ENCODE measurements at places on chromosomes 7 and 10.
A peak's percentile ranks its signal among the peaks of the same experiment; 100 is the strongest.

DNA sequence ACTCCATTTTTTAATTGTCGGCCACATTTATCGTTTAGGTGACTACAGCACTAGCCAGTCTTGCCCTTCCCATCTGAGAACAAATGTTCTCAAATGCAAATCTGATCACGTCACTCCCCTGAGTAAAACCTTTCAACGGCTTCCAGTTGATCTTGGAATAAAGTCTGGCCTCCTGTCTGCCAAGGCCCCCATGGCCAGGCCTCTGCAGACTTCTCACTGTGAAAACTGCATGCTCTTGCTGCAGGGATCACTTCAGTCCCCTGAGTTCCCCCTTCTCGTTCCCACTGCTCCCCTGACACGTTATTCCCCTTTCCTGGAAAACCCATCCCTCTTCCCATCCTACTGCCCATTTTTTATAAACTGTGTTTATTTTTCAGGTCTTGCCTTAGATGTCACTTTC is 124.1 kb upstream of the NEBL start:
- no peak for DNase-seq

GRCh38 chr10:130491011-130491692 is 355.0 kb downstream of the GLRX3 start:
- no peak for DNase-seq

- no peak for DNase-seq
Observed at GRCh38 chr10:78992333-78992732, 76.4 kb upstream of the ZMIZ1 start.

DNA sequence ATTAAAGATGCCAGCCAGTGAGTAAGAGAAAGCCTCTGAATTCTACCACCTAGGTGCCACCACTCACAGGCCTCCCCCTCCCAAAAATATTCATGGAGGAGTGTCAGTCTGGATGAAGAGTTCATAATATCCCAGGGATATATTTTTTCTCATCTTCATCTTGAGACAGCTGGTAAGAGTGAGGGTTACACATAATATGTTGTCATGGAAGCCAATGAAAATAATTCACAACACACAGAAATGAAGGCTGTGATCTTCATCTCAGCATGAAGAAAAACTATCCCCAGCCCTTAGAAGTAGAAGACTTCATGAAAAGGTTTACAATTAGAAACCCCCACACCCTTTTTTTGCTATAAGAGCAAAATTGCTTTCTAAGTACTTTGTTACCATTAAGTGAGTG is 175.6 kb downstream of the DNAH11 start:
- DNase-seq, result no peak

GRCh38 chr7:47252675-47253074 is 329.2 kb downstream of the TNS3 start:
- no peak for DNase-seq

- DNase-seq, result no peak
Observed at GRCh38 chr10:16777473-16778370, 39.5 kb downstream of the RSU1 start.

GRCh38 chr10:71388171-71388570 is 8.5 kb upstream of the CDH23 start:
- no peak for DNase-seq

DNA sequence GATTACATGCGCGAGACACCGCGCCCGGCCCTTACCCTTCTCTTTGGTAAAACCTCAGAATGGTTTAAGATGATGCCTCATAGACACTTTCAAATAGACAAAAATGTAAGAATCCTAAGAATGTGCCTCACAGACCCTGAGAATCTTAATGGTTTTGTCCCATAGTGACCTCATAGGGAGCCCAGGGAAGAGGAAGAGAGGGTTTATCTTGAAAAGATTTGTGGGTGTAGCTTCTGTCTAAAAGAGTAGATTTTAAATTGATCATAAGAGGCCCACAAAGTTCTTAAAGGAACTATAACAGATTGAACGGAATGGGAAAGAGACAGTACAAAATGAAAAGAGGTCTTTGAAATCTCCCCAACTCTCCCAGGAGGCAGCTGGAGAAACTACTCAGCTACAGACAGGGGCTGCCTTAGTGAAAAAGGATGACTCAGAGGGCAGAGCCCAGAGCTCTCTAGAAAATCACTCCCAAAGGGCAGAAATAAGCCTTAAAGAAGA is 220.6 kb downstream of the ADRA2A start:
- DNase-seq, result no peak

- no peak for DNase-seq
Observed at GRCh38 chr7:140983802-140984201, 30.9 kb downstream of the MRPS33 start.

GRCh38 chr7:2198206-2198605 is 34.5 kb downstream of the MAD1L1 start:
- peak; percentile 37 for DNase-seq

- DNase-seq, result no peak
Observed at GRCh38 chr10:63780101-63780500, 258.9 kb downstream of the REEP3 start.

- DNase-seq, result no peak
Observed at GRCh38 chr7:25353196-25353595, 124.9 kb upstream of the NPVF start.

DNA sequence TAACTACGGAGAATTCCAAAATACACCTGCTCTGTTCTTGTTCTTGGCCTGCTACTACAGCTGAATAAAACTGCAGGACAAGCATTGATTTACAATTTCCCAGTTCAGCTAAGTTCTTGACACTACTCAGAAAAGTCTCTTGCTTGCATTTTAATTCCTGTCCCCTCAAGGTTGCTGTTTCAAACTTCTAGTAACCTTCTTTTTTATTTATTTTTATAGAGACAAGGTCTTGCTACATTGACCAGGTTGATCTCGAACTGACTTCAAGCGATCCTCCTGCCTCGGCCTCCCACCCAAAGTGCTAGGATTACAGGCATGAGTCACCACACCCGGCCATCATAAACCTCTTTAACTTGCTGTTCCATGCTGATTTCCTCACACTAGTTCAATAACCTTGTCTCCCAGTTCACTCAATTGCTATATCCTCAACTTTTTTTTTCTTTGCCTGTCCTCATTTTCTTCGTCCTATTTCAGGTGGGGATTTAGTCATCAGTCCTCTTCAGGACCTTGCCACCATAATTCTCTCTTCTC is 79.9 kb downstream of the ARHGAP21 start:
- DNase-seq, result no peak

GRCh38 chr10:2984682-2985081 is 82.7 kb upstream of the PFKP start:
- no peak for DNase-seq

- DNase-seq, result no peak
Observed at GRCh38 chr10:100507357-100507732, 12.3 kb downstream of the SEC31B start.

DNA sequence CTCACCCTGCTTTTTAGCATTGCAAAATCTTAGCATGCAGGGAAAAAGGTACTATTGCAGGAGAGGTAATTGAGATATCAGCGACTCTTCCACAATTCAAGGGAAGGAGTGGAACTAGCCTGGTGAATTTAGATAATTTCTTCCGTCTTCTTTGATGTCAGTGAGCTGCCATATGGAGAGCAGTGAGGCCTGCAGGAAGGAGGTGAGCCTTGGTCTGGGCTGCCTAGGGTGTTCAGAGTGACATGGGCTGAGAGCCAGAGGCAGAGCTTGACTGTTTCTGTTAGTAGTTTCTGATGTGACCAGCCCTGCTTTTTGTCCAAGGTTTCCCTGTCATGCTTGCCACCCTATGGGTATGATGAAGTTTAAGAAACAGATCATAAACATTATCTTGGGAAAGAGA is 28.6 kb downstream of the KAT6B start:
- DNase-seq, result no peak

GRCh38 chr10:89700923-89701241 is 508 bp upstream of the KIF20B start:
- DNase-seq, result no peak

DNA sequence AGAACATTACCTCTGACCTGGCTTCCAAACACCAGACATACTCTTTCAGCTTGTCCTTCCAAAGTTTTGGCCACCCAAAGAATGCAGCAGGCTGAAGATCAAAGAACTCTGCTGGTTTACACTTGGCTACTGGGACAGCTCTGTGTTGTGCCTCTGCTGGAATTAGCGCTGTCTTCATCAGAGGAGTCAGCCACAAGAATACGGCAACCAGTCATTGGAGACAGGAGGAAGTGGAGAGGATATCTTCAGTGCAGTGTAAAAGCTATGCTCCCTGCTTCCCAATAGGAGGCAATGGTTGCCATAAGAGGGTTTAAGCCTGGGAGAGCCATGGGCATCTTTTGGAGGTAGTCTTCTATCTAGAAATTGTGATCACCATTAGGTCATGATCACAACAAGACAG is 126.7 kb upstream of the WNT16 start:
- DNase-seq, result no peak

DNA sequence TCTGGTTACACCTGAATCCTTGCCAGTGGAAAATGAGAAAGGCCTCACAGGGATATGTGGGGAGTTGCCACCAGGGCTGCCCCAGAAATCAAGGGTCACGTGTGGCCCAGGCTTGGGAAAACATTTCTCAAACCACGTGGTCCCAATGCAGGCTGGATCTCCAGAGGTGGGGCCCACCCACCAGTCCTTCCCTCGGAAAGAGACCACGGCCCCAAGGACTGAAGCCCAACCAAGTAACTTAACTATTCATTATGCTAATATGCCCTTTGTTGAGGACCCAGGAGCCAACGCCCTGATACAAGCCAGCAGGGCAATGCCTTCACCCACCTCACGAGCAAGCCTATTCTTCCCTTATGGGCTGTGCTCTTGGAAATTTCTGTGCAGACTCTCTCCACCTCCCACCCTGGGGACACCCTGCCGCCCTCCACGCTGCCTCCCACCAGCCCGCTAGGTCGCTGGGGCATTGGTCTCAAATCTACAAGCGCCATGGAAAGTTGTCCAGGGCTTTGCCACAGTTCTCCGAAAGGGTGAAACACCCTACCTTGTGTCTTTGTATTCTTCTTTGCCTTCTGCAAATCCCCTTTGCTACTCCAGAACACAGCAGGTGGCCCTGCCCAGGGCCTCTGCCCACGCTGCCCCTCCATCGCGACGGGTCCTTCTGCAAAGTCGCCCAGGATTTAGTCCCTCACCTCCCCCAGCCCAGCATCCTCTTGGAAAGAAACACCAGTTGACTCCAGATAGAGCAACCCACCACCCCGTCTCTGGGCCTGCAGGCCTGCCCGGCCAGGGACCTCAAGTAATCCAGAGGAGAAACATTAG is 8.8 kb downstream of the TNS3 start:
- no peak for DNase-seq

DNA sequence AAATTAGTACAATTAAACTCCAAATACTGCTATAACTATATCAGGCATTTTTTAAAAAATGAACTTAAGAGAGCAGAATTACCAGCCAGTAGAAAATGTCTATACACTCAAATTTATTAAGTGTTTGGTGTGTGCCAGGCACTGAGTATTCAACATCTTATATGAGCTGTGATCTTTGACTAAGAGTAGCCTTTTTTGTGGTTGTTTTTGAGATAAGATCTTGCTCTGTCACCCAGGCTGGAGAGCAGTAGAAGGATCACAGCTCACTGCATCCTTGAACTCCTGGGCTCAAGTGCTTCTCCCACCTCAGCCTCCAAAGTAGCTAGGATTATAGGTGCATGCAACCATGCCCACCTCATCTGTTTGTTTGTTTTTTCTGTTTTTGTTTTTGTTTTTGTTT is 102.5 kb upstream of the CELF2 start:
- no peak for DNase-seq

- peak; percentile 83 for DNase-seq
Observed at GRCh38 chr10:131452926-131453720, 141.6 kb upstream of the TCERG1L start.

GRCh38 chr10:110137142-110137545 is 70.3 kb upstream of the MXI1 start:
- no peak for DNase-seq

- no peak for DNase-seq
Observed at GRCh38 chr7:99449326-99449725, 10.6 kb downstream of the CPSF4 start.

GRCh38 chr7:132333301-132333700 is 243.0 kb downstream of the PLXNA4 start:
- no peak for DNase-seq

GRCh38 chr10:123275136-123275564 is 120.9 kb downstream of the BUB3 start:
- DNase-seq, result no peak

DNA sequence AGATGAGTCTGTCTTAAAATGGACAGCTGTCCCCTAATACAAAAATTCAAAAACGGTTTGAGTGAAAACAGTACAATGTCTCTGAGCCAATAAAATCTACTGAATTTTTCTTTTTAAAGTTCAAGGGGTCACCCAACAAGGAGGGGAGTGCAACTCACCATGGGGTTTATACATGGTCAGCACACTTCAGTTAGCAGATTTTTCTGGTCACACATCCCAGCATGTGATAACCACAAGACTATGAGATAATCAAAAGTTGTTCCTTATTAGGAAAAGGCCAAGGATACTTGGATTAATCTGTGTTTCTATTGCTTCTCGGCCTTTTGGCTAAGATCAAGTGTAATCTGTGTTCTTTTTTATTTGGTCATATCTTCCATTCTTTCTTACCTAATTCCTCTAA is 31.6 kb downstream of the ABCB5 start:
- no peak for DNase-seq

DNA sequence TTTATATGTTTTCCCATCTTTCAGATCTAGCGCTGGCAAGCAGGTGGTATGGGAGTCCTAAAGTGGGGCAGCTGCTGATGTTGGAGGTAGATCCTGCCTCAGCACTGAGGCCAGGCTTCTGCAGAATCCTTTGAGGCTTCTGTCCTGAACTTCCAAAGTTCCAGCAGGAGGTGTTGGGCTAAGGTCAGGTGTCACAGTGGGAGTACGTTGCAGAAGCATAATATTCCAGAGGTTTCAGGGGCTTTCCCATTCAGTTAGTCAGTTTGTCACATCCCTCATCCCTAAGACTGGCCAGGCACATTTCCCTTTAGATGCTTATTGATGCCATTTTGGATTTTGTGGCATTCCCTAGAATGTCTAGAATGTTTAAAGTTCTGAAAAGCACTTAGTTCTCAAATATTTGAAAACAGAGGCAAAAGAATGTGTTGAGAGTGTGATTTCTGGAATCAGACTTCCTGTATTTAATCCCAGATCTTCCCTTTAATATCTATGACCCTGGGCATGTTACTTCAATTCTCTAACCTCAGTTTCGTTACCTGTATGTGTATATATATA is 319.1 kb upstream of the PHYHIPL start:
- DNase-seq, result no peak

- no peak for DNase-seq
Observed at GRCh38 chr7:130814778-130815335, 80.8 kb upstream of the KLF14 start.

DNA sequence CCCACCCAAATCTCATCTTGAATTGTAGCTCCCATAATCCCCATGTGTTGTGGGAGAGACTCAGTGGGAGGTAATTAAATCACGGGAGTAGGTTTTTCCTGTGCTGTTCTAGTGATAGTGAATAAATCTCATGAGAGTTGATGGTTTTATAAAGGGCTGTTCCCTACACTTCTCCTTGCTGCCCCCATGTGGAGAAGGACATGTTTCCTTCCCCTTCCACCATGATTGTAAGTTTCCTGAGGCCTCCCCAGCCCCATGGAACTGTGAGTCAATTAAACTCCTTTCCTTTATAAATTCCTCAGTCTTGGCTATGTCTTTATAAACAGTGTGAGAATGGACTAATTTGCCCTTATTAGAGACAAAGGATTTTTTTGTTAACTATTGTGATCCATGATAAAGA is 48.5 kb upstream of the MKX start:
- DNase-seq, result no peak
